ENCODE measurements at places on chromosomes 6 and 20. TPM values are rescaled to one million over a fixed set of nuclear protein-coding genes. Genes with fewer than 3 reads are reported as not detected.
A peak's percentile ranks its signal among the peaks of the same experiment; 100 is the strongest.

DNA sequence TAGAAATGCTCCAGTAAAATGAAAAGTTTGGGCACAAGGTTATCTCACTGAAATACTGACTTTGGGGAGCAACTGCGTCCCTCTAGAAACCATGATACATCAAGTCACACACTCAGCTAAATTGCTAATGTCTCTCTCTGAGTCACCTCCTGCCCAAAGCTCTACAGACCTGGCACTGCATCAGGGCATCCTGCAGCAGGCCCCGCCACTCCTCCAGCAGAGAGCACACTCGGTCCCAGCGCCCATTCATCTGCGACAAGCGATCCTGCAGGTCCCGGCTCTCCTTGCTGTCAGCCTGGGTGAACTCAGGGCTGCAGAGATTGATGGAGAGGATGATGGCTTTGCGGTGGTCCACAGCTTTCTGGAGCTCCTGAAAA is 329.0 kb downstream of the ESR1 start:
- peaks cover 40% of the 10 kb centered on the region for H3K36me3 ChIP-seq
- H3K4me3 ChIP-seq, result no peak overlapping the region
- peaks cover 5% of the 10 kb centered on the region for H3K4me1 ChIP-seq
- no peak overlapping the region for H3K27ac ChIP-seq
- no peaks in the 10 kb centered on the region for H3K27me3 ChIP-seq
- no peak for DNase-seq

DNA sequence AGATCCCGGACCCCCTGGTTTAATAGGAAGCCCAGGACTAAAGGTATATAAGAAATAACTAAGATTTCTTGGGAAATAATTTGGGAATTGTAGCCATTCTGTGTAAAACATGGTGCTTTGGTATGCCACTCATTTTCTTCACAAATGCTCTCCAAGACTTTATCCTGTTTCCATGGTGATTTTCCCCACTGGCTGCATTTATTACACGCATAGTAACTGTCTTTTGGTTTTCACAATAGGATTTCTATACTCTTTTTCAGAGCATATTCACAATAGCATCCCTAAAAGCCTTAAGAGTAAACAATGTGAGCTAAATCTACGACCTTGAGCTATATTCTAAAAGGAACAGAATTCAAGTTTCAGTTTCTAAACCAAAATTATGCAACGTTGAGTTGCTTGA is 160.8 kb downstream of the COL9A1 start:
- no peak overlapping the region for H3K4me3 ChIP-seq
- DNase-seq, result no peak
- no peak overlapping the region for H3K27ac ChIP-seq
- peaks cover 6% of the 10 kb centered on the region for H3K4me1 ChIP-seq

- no peaks in the 10 kb centered on the region for H3K27me3 ChIP-seq
- peaks cover 14% of the 10 kb centered on the region for H3K4me1 ChIP-seq
- no peak for DNase-seq
- no peaks in the 10 kb centered on the region for H3K36me3 ChIP-seq
Observed at GRCh38 chr6:137122612-137123011, 50.8 kb downstream of the IL22RA2 start.

DNA sequence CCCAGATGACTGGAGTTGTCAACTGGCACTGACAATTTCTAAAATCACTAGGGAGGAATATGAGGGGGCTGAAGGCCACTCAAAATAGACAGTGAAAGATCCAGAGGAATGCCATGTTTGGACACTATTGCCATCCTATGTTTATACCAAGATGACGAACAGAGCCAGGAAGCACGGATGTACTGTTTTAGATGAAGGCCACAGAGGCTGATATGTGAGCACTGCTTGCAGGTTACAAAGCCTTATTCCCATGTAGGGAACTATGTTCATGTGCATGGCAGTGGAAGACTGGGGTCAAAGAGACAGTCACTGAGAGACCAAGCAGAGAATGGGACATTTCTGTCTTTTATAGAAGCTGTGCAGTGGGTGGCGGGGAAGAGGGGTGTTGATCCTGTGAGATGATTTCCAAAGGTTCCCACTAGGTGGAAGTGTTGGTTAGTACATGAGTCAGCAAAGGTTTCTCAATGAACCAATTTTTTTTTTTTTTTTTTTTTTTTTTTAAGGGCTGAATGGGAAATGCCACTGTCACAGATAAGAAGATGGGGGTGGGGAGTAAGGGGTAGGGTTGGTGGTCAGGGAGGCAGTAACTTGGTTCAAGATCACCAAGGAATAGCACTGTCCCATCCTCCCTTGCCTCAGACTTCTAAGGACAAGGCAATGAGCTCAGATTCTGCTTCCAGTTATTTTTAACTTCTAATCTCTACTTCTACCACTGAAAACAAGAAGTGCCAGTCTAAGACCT is 46.7 kb upstream of the MOCS1 start:
- H3K36me3 ChIP-seq, result no peaks in the 10 kb centered on the region
- H3K27me3 ChIP-seq, result peaks cover 10% of the 10 kb centered on the region
- H3K27ac ChIP-seq, result no peak overlapping the region
- peak; percentile 12 for DNase-seq
- H3K4me3 ChIP-seq, result no peak overlapping the region

- DNase-seq, result no peak
- H3K36me3 ChIP-seq, result no peaks in the 10 kb centered on the region
- H3K4me3 ChIP-seq, result no peak overlapping the region
Observed at GRCh38 chr20:39897781-39898466, 791.1 kb downstream of the MAFB start.

- H3K36me3 ChIP-seq, result no peaks in the 10 kb centered on the region
- no peak overlapping the region for H3K4me3 ChIP-seq
- no peaks in the 10 kb centered on the region for H3K27me3 ChIP-seq
- H3K27ac ChIP-seq, result no peak overlapping the region
Observed at GRCh38 chr20:54570561-54570960, 95.2 kb downstream of the DOK5 start.

DNA sequence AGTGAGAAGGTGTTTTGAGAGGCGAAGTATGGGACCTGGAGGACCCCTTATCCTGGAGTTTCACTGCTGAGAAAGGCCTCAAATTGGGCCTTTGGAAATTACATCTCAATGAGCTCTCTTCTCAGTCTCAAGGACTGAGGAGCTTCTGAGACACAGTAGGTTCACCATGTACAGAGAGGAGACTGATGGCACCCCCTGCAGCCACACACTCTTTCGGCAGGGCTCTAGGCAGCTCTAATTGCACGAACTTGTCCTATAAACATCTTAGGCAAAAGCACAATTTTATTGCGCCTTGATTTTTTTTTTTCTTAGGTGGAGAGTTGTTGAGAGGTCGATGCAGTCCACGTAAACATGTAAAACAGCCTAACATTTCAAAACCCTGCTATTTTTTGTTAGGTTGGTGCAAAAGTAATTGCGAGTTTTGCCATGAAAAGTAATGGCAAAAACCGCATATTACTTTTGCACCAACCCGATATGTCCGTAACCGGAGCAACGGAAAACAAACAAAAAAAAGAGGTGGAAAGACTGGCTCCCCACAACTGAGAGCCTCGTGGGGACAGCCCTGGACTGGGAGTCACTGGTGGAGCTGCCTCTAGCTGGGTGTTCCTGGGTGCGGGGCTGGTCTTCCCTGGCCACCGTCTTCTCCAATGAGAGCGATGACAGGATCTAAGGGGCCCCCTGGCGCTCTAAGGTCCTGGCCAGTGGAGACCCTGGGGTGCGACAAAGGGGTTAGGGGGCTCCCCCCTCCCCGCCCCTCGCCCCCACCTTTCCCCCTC is 84.0 kb upstream of the EYA2 start:
- H3K27ac ChIP-seq, result no peak overlapping the region
- H3K27me3 ChIP-seq, result peaks cover 5% of the 10 kb centered on the region
- no peak for DNase-seq
- H3K4me1 ChIP-seq, result peaks cover 5% of the 10 kb centered on the region
- H3K36me3 ChIP-seq, result no peaks in the 10 kb centered on the region
- H3K4me3 ChIP-seq, result no peak overlapping the region

GRCh38 chr6:27679308-27679963 is 206.5 kb upstream of the ZNF184 start:
- no peak for DNase-seq
- H3K27me3 ChIP-seq, result peaks cover 77% of the 10 kb centered on the region
- peak overlapping the region; percentile 64 for H3K27ac ChIP-seq

- H3K27ac ChIP-seq, result peak overlapping the region; percentile 10
- H3K36me3 ChIP-seq, result peaks cover 10% of the 10 kb centered on the region
- no peaks in the 10 kb centered on the region for H3K27me3 ChIP-seq
- H3K4me3 ChIP-seq, result peak overlapping the region; percentile 68
Observed at GRCh38 chr20:37346535-37347346, 801 bp downstream of the SRC start.

DNA sequence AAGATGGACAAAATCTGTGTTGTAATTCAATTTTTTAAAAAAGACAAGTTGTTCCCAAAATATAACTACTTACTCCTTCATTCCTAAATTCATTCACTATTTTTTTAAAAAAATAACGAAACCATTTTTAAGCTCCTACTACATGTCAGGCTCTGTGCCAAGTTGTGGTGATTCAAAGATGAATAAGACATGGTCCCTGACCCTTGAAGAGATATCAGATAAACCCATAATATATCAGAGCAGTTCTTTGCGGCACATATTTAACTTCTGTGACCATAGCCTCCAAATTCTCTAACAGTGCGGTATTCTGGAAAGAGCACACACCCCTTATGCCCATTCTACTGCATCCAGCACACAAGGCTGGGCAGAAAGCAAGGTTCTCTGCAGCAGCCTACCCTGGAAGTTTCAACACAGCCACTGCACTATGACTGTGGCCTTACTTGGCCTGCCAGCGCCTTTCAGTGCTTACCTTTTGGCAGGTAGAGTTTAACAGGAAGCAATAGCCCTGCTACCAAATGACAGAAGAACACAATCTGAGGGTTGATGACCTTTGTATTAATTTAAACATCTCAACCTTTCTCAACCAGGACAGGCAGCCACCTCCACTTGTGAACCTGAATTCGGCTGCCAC is 406.5 kb downstream of the BTBD9 start:
- no peaks in the 10 kb centered on the region for H3K4me1 ChIP-seq
- H3K27ac ChIP-seq, result no peak overlapping the region
- H3K27me3 ChIP-seq, result no peaks in the 10 kb centered on the region
- no peaks in the 10 kb centered on the region for H3K36me3 ChIP-seq
- DNase-seq, result no peak
- H3K4me3 ChIP-seq, result no peak overlapping the region

DNA sequence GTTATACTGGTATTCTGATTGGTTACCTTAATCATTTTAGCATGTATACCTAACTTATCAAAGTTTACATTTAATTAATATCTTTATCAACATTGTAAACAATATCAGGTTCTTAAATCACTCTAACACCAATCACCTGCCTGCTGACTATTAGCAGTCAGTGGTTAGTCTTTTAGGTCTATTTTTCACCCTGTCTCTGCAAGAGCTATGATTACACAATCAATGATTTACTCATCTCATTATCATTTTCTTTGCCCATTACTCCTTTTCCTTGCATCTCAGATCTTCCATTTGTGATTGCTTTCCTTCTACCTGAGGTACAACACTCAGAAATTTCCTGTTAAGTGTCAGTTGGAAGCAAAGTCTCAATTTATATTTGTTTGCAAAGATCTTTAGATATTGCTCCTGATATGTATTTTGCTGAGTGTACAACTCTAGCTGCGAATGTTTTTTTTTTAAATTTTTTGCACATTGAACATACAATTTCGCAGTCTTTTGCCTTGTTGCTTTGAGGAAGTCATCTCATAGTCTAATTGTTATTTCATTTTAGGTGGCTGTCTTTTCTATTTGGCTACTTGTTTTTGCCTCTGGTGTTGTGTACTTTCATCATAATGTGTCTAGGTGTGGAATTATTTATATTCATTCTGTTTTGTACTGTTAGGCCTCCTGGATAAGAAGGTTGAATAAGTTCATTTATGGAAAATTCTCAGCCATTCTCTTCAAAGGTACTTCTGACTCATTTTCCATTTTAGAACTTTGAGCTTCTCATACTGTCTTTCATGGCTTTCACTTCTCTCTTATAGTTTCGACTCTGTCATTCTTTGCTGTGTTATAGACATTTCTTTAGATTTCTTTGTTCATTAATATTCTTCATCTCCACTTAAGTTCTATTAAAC is 104.9 kb upstream of the CEP162 start:
- H3K36me3 ChIP-seq, result peaks cover 1% of the 10 kb centered on the region
- DNase-seq, result no peak
- no peak overlapping the region for H3K4me3 ChIP-seq

DNA sequence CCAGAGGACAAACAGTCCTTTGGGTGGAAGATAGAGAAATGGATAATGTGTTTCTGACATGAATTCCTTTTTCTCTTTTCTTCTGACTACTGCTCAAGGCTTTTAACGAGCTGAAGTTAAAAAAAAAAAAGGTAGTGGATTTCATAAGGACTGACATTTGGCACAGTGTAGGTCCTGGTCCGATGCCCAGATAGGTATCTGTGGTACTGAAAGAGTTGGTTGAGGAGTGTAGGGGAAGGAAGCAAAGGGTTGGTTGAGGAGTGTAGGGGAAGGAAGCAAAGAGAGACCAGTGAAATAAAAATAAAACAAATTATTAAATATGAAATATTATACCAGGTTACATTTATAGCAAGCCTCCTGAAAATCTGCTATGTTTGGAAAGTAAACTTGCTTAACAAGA is 11.8 kb downstream of the UTRN start:
- peaks cover 35% of the 10 kb centered on the region for H3K4me1 ChIP-seq
- no peak overlapping the region for H3K4me3 ChIP-seq
- H3K27me3 ChIP-seq, result no peaks in the 10 kb centered on the region
- H3K36me3 ChIP-seq, result peaks cover 31% of the 10 kb centered on the region
- peak overlapping the region; percentile 93 for H3K27ac ChIP-seq

DNA sequence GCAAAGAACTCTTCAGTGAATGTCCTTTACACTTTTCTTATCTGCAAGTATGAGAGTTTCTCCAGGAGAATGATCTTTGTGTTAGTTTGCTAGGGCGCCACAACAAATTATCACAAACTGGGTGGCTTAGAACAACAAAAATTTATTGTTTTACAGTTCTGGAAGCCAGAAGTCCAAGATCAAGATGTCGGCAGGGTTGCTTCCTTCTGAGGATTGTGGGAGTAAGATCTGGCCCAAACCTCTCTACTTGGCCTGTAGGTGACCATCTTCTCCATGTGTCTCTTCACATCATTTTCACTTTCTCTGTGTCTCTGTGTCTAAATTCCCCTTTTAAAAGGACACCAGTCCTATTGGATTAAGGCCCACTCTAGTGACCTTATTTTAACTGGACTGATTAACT is 103.0 kb downstream of the ADTRP start:
- no peak overlapping the region for H3K27ac ChIP-seq
- H3K4me1 ChIP-seq, result no peaks in the 10 kb centered on the region
- H3K36me3 ChIP-seq, result peaks cover 1% of the 10 kb centered on the region
- no peaks in the 10 kb centered on the region for H3K27me3 ChIP-seq
- DNase-seq, result no peak

DNA sequence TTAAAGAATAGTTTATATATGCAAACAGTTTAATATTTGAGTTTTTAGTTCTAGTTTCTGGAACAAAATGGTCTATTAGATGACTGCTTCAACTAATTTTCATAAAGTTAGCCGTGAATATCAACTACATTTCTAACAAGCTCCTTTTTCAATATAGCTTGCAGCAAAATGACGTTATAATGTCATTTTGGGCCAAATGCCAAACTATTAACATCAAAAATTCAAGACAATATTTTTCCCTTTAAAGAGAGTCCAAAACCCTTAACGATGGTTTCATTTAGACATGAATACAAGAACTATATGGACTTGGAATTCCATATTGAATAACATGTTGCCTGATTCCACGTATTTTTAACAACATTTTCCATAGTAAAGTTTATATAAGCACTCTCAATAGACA is 91.0 kb downstream of the SMLR1 start:
- H3K4me1 ChIP-seq, result no peaks in the 10 kb centered on the region
- peaks cover 6% of the 10 kb centered on the region for H3K36me3 ChIP-seq
- H3K27ac ChIP-seq, result no peak overlapping the region
- no peak for DNase-seq
- no peaks in the 10 kb centered on the region for H3K27me3 ChIP-seq

Gene C6orf141
- total RNA-seq, result 12.3 TPM

Gene PDYN
- not detected for total RNA-seq

Gene CGA
- total RNA-seq, result 5.5 TPM

Gene HSPA1A
- total RNA-seq, result 52.5 TPM

Gene ADGRF1
- 0.12 TPM for total RNA-seq

Gene SIRPB1
- total RNA-seq, result 0.96 TPM

Gene HLA-DPA1
- total RNA-seq, result 1.8 TPM

Gene BNIP5
- 0.10 TPM for total RNA-seq

Gene PTCRA
- total RNA-seq, result not detected

All from progenitor cell of endocrine pancreas (in vitro differentiated cells).